ENCODE measurements at places on chromosomes 4 and X.

- no peak for DNase-seq
These were observed 161.6 kb downstream of the NPNT start for GRCh38 chr4:106056914-106057313.

- DNase-seq = no peak
These were observed 18.7 kb upstream of the GABRB1 start for GRCh38 chr4:47012676-47013075.

GRCh38 chr4:117529401-117529800 is 444.0 kb upstream of the TRAM1L1 start:
- no peak for DNase-seq

GRCh38 chr4:27577951-27578350 is 717.3 kb downstream of the STIM2 start:
- DNase-seq = no peak

DNA sequence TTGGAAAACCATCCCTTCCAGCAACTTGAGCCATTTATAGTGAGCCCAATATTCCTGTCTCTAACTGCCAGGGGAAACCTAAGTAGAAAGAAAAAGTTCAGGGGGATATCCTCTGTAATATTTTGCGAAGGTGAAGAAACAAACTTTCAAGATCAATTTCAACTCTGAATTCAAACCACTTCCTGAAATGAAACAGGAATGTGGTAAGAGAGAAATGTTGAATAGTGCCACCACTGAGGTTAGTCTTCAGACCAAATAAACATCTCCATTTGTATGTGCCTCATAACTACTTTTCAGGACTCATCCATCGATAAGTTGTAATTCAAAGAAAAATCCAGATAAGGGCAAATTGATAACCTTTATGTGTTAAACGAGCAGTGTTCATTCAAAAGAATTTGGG is 128.7 kb downstream of the GABRB1 start:
- DNase-seq = no peak

GRCh38 chrX:21993265-21993664 is 38.9 kb upstream of the PHEX start:
- DNase-seq = no peak

DNA sequence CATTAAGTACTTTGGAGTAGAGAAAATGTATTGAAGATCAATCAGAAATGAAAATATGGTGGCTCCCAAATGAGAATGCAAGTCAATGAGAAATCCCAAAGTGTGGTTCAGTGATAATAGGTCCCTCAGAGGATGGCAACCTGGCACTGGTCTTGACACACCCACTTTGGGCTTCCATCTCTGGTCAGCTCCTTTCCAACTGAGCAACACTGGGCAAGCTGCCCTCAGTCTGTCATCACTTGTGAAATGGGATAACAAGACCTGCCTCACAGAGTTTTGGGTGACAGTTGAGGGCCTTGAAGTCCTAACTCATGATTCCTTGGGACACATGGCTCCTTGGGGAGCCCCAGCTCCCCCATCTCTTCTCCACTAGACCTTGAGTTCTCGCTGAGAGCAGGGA is 29.0 kb upstream of the MAMLD1 start:
- DNase-seq = no peak

GRCh38 chr4:142551517-142552305 is 294.4 kb downstream of the INPP4B start:
- DNase-seq = no peak

- no peak for DNase-seq
These were observed 147.7 kb upstream of the GYPA start for GRCh38 chr4:144288011-144288903.

DNA sequence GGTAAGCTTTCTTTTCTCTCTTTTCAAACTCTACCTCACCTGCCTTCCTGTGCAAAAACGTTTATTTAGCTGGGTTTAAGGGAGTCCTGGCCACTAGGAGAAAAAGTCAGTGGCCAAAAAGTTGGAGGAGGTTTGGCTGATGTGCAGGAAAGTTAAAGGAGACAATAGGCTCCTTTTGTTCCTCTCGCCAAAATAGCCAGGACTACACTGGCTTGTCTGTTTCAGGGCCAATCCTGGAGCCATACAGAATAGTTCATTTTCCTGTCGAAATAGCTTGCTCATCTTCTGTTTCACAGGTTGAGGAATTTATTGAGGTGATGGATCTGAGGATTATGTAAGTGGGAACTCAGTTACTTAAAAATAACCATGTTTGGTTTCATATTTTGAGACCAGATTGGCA is 423 bp downstream of the HEPH start:
- DNase-seq = no peak

- DNase-seq = peak; percentile 76
These were observed at the start of gene BEX2 for GRCh38 chrX:103310555-103311398. BEX2 (minus strand) TSS chrX:103310990; CDS start chrX:103309976, 1,014 bp downstream.

DNA sequence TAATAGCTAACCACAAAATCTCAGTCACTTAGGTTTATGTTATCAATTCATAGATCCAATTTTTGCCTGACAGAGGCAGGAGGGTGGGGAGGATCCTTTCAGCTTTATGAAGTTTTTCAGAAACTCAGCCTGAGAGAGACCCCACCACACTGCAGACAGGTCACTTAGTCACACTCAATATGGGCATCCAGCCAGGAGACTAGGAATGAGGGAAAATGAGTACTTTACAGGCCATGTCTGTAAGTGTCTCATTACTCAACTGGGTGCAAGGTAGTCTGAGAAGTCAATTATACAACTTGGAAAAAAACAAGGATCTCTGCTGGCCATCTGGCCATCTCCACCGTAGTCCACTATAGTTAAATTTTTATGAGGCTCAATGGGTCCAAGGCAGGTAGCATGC is 365.9 kb downstream of the INPP4B start:
- DNase-seq = no peak

- no peak for DNase-seq
These were observed 129.4 kb upstream of the TENM3 start for GRCh38 chr4:182113779-182114178.

DNA sequence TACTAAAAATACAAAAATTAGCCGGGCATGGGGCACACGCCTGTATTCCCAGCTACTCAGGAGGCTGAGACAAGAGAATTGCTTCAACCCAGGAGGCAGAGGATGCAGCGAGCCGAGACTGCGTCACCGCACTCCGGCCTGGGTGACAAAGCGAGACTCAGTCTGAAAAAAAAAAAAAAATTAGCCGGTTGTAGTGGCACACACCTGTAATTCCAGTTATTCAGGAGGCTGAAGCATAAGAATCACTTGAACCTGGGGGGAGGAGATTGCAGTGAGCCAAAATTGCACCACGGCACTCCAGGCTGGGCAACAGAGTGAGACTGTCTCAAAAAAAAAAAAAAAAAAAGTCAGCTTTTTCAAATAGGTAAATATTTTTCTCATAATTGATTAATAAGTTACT is 71.9 kb downstream of the WDFY3 start:
- no peak for DNase-seq

DNA sequence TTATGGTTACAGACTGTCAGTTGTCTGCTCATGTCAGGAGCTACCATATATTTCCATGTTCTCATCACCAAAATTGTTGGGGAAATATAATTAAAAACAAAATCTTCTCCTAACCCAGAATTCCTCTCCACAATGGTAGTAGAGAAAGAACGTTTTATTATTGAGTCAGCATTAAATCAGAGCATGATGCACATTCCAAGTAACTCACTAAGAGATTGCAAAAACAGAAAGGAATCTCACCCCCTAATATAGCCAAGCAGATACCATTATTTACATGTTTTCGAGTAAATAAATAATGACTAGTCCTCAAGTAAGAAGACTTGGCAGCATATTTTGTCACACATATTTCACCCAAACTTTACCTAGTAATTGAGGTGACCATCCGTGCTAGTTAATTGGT is 36.2 kb upstream of the ARHGEF6 start:
- no peak for DNase-seq

- DNase-seq = no peak
These were observed 103.5 kb downstream of the RPA4 start for GRCh38 chrX:96987228-96987627.

GRCh38 chr4:39596971-39597370 is 41.7 kb downstream of the SMIM14 start:
- DNase-seq = no peak

DNA sequence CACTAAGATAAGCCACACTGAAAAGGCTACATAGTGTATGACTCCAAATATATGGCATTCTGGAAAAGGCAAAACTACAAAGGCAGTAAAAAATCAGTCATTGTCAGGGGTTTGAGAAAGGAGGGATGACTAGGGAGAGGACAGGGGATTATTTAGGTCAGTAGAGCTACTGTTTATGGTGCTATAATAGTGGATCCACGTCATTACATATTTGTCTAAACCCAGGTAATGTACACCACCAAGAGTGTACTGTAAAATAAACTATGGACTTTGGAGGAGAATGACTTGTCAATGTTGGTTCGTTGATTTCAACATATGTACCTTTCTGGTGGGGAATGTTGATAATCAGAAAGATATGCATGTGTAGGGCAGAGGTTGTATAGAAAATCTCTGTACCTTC is 837.6 kb downstream of the FAM133A start:
- DNase-seq = no peak

DNA sequence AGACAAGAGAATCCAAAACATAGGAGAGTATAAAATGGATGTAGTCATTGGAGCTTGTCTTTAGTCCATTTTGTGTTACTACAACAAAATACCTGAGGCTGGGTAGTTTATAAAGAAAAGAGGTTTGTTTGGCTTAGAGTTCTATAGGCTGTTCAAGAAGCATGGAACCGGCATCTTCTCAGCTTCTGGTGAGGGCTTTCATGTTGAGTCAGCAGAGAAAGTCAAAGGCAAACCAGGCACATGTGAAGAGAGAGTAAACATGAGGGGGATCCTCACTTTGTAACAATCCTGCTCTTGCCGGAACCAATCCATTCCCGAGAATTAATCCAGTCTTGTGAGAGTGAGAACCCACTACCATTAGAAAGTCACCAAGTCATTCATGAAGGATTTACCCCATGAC is 8.1 kb upstream of the HCCS start:
- no peak for DNase-seq

DNA sequence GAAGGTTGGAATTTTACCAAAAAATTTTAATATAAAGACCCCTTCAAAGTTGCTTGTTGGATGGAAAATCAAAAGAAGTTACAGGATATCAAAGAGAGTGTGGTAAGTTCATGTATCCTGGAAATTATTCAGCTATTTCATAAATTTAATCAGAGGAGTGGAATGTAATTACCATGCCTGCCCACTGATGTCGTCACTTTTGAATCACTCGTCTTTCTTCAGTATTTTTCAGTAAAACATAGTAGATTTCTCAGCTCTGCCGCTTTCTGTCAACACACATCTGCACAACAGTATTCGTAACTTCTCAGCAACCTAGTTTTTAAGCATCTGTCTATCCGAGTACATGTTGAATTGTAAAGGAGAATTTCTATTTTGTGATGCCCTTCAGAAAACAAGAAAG is 2163.0 kb upstream of the AGA start:
- DNase-seq = no peak

- no peak for DNase-seq
These were observed 88.8 kb downstream of the SORCS2 start for GRCh38 chr4:7280926-7281690.

- no peak for DNase-seq
These were observed 75.6 kb downstream of the BMP3 start for GRCh38 chr4:81106150-81106549.

- no peak for DNase-seq
These were observed 1.9 kb downstream of the GPC4 start for GRCh38 chrX:133413218-133413925.

DNA sequence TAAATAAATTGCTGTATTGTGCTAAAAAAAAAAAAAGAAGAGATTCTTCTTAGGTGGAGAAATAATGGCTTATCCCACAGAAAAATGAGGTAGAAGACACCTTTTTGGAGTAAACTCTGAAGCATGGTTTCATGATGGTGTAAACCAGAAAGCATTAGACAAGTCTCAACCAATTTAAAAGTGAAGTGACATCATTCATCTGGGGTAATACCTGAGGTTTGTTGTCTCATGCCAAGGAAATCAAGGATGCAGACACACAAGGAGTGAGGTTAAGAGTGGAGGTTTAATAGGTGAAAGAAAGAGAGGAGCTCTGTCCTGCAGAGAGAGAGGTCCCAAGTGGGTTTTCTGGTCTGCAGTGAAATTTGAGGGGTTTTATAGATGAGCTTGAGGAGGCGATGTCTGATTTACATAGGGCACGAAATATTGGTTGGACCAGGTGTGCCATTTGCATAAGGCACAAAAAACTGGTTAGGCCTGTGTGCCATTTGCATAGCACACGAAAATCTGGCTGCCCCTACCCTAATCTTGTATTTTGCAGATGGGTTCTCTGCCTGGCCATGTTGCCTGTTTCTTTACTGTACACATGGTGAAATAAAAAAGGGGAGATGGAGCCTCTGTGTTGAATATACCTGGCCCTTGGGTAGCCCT is 25.0 kb upstream of the CWH43 start:
- DNase-seq = no peak

GRCh38 chrX:87924619-87925018 is 407.0 kb downstream of the KLHL4 start:
- DNase-seq = no peak

GRCh38 chrX:13287816-13288215 is 32.0 kb downstream of the ATXN3L start:
- DNase-seq = no peak

DNA sequence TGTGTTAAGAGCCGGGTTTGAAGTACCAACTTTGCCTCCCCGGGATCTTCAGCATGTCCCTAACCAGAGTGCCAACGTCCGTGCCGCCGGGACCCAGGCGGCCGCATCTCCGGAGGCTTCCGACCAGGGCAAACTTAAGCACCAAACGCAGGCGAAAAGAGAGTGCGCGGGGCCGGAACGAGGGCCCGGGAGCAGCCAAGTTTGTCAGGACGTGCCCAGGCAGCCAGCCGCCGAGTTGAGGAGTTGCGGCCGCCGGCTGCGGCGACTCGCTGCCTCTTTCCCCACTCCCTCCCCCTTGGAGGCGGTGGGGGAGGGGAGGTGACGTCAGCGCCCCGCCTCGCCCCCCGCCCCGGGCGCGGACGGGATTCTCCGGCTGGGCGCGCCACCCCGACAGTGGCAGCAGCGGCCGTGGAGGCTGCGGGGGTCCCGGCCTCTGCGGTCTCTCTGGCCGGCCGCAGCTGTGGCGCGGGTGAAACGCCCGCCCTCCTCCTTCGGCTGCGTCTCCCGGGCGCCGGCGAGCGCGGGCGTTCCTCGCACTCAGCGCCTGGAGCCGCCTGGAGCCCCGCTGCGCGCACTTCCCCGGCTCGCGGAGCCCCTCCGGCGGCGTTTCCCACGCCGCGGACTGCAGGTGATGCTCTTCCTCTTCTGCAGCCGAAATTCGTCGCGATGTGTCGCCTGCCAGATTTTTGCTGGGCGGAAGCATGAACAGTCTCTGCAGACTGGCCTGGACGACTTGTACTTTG is 2.9 kb upstream of the FAT1 start:
- DNase-seq = peak; percentile 74

Measured in breast epithelium (tissue), 4 donors.